ENCODE measurements at places on chromosomes 12 and 14.
A peak's percentile ranks its signal among the peaks of the same experiment; 100 is the strongest.

DNA sequence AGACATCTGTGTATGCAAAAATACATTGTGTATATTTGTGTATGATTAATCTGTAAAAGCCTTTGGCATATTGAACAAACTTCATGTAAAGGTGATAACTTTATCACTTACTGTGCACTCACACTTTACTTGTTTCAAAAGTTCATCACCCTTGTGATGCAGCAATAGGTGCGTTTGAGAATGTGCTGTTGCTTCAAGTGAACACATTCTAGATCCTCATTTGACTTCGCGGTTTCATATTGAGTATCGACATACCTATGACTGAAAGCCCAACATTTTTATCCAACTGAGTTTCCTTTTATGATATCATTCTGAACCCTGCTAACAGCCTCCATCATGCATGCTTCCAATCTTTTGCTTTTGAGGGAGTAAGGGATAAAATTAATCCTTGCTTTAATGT, 1086.9 kb downstream of the TMEM121 start:
- no peak for DNase-seq

DNA sequence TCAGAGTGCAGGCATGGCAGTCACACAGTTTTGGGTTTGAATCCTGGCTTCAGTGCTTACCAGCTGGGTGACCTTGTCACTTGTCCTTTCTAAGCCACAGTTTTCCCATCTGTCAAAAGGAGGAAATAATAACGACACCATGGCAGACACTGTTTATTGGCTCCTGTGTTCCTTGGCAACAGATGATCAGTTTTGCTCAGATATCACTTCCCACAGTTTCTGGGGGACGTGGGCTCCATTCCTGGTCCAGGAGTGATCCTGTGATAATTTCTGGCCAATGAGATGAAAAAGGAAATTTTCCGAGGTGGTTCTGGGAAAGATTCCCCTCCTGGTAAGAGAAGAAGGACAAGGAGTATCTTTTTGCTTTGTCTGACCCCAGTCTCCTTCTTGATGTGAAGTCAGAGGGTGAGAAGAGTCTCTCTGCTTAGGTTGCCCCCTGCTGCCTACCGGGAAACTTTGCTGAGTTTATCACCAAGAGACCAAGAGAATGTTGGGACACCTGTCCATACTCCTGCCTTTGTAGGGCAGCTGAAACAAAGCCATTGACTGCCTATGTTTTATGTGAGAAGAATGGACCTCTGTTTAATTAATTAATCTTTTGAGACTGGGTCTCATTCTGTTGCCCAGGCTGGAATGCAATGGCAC, 178.9 kb upstream of the NRXN3 start:
- no peak for DNase-seq

DNA sequence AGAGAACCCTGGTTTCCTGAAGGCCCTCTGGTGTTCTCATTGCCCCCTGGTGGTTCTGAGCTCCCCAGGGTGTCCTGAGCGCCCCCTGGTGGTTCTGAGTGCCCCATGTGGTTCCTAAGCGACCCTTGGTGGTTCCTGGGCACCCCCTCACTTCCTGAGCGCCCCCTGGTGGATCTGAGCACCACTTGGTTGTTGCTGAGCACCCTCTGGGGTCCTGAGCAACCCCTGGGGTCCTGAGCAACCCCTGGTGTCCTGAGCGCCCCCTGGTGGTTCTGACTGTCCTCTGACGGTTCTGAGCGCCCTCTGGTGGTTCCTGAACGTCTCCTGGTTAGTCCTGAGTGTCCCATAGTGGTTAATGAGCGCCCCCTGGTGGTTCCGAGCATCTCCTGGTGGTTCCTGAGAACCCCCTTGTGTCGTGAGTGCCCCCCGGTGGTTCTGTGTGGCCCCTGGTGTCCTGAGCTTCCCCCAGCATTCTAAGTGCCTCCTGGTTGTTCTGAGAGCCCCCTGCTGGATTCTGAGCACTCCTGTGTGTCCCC, 568.3 kb downstream of the TMEM121 start:
- peak; percentile 1 for DNase-seq

DNA sequence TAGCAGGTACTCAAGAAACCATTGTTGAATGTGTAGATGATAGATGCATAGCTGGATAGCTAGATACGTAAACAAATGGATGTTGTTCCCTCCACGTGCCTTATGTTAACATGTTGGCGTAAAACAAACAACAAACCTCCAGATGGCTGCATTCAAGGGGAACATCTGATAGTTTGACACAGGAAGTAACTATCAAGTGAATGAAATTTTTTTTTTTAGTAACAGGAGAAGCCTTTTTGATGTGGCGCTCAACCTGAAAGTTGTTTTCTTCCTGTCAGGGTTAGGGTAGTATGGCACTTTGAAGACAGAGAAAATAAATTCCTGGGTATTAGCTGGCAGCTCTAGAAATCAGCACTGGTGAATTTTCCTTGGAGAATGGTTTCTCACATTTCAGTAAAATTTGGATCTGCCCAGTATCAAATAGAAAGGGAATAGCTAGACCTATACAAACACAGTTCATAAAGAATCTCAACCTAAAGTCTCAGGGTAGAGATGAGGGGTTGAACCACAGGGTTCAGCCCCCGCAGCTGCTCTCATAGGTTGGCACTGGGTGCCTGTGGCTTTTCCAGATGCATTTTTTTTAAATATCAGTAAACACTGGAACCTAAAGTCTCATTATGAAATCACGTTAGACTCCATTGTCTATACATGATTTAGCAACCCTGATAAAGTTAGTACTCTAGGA, 18.8 kb upstream of the RAP1B start:
- no peak for DNase-seq

DNA sequence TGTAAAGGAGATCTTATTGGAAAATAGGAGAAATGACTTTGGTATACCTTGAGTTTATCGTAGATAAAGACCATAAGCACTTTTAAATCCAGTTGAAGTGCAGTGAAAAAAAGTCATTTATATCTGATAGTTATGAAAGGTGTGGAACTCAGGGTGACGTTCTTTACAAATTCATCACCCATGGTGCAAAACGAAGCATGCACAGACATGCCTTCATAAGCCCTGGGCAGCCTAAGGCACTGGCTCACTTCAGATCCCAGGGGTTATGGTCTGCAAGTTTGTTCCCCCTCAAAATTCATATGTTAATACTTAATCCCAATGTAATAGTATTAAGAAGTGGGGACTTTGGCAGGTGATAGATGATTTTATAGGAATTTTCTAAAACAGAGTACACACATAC, 1216.4 kb upstream of the USP15 start:
- DNase-seq: no peak

DNA sequence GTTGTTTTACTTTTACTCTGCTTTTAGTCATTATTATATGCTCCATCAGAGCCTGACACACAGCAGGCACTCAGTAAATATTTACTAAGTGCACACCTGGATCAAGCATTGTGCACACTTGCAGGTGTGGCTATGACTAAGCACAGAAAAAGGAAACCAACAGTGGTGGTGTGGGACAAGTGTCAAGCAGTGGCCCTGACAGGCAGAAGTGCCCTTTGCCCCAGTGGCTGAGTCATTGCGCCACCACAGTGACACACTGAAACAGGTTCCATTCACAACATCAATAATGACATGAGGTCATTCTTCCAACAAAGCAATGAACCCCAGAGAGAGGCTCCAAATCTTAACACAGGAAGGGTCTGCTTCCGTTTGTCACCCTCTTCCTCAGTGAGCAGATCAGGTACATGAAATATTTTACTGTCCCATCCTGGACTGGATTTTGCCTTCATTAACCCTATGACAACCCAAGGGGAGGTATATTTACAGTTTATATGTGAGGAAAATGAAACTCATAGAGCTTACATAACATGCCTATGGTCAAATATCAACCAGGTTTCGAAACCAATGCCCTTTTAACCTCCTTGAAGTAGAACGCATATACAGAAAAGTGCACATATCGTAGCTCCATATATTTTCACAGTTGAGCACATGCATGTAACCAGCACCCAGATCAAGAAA, 82.6 kb upstream of the GTF2A1 start:
- DNase-seq: no peak

DNA sequence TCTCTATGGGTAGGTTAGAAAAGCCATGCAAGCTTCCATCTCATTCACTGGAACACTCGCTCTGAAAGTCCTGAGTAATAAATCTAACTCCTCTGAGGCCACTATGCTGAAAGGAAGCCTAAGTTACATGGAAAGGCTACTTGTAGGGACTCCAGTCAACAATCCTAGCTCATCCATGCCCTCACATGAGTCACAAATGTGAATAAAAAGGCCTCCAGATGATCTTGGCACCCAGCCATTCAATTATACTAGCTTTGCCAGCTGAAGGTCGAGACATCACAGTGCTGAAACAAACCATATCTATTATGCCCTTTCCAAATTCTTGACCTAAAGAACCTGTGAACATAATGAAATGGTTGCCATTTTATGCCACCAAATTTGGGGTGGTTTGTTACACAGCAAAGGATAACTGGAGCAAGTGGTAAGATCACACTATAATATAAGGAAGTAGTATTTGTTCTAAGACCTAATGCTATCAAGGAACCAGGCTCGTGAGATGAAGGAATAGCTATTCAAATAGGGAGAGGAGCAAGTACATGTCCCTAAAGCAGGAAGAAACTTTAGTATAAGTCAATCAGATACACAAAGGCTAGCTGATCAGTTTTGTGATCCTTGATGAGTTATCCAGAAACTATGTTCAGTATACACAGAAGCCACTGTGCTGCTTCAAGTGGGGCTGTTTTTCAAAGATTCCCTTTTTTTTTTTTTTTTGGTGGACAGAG, 142.1 kb downstream of the MED13L start:
- peak; percentile 80 for DNase-seq

DNA sequence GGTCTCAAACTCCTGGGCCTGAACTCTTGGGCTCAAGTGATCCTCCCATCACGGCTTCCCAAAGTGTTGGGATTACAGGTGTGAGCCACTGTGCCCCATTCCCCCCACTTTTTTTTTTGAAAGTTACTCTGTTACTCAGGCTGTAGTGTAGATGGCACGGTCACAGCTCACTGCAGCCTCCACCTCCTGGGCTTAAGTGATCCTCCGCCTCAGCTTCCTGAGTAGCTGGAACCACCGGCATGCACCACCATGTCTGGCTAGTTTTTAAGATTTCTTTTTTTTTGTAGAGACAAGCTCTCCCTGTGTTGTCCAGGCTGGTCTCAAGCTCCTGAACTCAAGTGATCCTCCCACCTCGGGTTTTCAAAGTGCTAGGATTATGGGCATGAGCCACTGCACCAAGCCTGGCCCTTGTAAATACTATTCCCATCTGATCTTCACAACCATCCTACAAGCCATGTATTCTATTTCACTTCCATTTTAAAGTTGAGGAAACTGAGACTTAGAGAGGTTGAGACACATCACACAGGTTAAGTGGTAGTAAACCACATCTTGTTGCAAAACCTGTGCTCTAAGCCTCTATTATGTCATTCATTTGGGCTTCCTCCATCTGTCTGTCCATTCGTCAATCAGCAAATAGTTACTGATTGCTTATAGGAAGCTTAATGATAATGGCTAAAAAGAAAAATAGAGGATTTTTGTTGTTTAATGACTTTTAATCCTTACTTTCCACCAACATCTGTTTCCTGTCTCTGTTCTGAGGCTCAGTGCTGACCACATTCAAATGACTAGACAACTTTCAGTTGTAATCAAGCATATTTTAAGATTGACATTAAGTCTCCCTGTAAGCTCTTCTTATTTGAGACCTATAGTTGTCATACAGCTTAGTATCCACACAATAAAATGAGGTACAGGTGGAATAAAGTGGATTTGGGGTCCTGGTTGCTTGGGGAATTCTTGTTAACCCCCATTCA, 9.2 kb downstream of the ASCL4 start:
- no peak for DNase-seq

DNA sequence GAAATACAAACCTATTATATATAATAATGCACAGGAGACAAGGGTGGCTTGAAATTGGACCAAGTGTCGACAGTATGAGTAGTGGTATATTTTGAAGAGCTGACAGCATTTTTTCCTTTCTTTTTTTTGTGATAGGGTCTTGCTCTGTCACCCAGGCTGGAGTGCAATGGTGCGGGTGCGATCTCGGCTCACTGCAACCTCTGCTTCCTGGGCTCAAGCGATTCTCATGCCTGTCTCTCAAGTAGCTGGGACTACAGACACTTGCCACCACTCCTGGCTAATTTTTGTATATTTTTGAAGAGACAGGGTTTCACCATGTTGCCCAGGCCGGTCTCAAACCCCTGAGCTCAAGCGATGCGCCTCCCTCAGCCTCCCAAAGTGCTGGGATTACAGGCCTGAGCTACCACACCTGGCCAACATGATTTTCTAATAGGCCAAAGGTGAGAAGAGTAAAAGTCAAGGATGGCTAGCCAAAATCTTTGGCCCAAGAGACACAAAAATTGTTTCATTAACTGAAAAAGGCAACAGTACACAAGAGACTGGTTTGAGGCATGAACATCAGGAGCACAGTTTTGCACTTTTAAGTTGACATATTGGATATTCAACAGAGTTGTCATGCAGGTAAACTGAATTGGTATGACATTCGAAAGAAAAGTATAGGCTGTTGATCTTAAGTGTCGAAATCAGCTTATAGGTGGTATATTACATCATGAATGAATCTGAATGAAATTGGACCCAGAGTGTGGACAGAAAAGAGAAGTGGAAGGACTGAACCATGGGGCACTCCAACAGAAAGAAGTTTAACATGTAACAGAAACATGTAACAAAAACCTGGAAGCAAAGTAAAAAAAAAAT, 12.5 kb downstream of the HNRNPC start:
- no peak for DNase-seq

- DNase-seq: peak; percentile 77
Measured at GRCh38 chr12:27180906-27181505, 63.1 kb upstream of the STK38L start.

DNA sequence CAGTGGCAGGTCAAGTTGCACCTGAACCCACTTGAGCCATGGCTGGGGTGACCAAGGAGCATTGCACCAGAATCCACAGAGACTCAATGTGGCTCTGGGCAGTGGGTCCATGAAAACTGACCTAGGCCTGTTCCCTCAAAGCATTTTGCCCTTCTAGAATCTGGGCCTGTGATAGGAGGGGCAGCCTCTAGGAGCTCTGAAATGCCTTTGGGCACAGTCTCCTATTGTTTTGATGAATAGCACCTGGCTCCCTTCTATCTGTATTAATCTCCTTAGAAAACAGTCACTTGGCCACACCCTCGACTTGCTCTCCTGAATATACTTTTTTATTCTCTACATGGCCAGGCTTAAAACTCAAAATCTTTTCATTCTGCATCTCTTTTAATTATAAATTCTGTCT, 14.1 kb upstream of the KRAS start:
- no peak for DNase-seq

DNA sequence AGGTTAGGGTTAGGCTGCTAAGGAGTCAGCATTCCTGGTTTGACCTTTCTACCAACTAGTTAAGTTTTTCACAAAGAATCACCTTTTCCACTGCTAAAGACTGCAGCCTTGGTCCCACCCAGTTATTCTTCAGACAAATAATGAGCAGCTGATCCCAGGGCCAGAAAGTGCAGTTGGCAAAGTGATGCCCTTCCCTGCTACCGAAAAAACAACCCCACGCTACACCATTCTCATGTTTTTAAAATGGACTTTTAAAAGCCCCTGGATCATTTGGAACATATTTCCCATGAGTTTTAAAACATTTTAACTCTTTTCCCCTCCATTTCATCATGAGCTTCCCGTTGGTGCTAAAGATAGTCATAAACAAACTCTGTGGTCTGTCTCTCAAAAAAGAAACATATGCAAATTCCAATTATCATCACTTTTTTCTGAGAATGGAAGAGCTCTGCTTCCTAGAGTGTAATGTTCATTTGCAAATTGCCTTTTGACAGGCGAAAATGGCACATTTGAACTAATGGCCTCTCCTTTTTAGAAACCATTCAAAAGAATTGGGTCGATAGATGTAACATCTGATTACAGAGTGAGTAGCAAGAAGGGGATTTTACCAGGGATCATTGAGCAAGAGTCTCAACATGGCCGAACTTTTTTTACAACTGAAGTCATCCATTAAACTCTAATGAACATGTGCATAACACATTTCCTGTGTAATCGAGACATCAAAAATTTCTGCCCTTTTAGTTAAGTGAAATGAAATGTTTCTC, 129.3 kb upstream of the RAP1B start:
- DNase-seq: peak; percentile 70
